ENCODE measurements at places on chromosomes 13 and 19. TPM values are rescaled to one million over a fixed set of nuclear protein-coding genes. Genes with fewer than 3 reads are reported as not detected.

GRCh38 chr19:39296055-39296645 is at the start of gene IFNL1:
IFNL1 (plus strand) TSS chr19:39296407; CDS start chr19:39296422, 15 bp downstream.
- no peak for DNase-seq

GRCh38 chr19:7007859-7008258 is 13.4 kb downstream of the MBD3L2B start:
- DNase-seq: no peak

Gene UNC13A
- 0.25 TPM for total RNA-seq

DNA sequence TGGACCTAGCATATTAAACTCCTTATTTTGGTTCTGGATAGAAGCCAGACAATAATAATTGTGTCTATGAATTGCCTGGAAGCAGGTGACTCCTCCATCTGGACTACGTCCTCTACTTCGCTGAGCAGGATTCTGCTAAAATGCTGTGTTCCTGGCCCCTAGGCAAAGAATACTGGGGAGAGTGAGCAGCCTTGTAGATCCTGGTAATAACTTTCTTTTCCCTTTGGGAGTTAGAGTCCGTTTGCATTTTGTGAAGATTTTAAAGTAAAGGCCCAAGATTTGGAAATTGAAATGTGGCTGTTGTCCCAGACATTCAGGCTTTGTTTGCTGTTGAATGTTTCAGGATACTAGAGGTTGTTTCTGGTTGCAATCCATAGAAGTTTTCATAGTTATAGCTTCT is 511.9 kb upstream of the KLF12 start:
- DNase-seq: no peak

DNA sequence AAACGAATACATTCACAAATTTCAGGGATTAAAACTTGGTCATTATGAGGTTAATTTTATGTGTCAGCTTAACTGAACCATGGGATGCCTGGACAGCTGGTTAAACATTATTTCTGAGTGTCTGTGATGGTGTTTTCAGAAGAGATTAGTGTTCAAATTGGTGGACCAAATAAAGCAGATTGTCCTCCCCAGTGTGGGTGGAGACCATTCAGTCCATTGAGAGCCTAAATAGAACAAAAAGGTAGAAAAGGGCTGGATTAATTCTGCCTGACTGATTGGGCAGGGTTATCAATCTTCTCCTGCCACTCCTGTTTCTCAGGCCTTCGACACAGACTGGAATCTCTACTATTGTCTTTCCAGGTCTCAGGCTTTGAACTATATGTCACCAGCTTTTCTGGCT is 203.8 kb upstream of the SLITRK6 start:
- no peak for DNase-seq

DNA sequence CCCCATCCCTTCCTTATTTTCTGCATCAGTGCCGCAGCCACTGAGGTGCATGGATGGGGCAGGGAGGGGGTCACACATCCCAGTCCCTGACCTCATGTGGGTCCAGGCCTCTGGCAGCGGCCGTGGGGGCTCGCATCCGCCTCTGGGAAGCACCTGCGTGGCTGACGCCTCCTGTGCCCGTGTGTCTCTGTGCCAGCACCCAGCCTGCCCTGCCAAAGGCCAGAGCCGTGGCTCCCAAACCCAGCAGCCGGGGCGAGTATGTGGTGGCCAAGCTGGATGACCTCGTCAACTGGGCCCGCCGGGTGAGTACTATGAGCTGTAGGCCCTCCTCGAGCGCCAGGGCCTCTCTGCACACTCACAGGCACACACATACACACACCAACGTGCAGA is 4.9 kb downstream of the NDUFS7 start:
- no peak for DNase-seq

GRCh38 chr19:45994456-45994997 is 740 bp upstream of the CCDC61 start:
- no peak for DNase-seq

- no peak for DNase-seq
Measured at GRCh38 chr13:97125810-97126738, 96.1 kb upstream of the MBNL2 start.

GRCh38 chr19:8127311-8127710 is 22.1 kb downstream of the FBN3 start:
- DNase-seq: no peak

- DNase-seq: no peak
Measured at GRCh38 chr13:99827011-99827772, 144.4 kb downstream of the ZIC5 start.

Gene ZNF534
- not detected for total RNA-seq

GRCh38 chr19:7326105-7326877 is 22.4 kb upstream of the ARHGEF18 start:
- no peak for DNase-seq

- DNase-seq: no peak
Measured at GRCh38 chr19:5676772-5677105, 3.6 kb downstream of the MICOS13 start.

DNA sequence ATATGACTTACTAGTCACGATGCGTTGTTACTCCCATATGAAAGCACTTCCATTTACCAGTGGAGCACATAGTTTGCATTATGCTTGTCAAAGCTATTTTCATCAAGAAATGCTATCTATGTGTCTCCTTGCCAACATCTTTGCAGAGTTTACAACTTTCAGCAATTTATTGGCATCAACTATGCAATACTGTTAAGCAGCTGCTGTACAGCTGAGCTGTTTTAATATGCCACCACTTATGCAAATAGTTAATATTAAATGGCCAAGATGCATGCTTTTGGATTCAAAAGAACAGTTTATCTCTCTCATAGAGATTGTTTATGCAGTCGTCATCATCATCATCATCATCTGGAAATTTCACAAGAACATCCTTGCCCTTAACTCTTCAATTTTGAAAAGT is 67.9 kb upstream of the KLF5 start:
- no peak for DNase-seq

Gene TEAD2
- not detected for total RNA-seq

Gene KLK15
- not detected for total RNA-seq

Gene MTMR6
- total RNA-seq: 17.5 TPM

GRCh38 chr13:77184455-77184854 is 142.4 kb downstream of the MYCBP2 start:
- DNase-seq: no peak

DNA sequence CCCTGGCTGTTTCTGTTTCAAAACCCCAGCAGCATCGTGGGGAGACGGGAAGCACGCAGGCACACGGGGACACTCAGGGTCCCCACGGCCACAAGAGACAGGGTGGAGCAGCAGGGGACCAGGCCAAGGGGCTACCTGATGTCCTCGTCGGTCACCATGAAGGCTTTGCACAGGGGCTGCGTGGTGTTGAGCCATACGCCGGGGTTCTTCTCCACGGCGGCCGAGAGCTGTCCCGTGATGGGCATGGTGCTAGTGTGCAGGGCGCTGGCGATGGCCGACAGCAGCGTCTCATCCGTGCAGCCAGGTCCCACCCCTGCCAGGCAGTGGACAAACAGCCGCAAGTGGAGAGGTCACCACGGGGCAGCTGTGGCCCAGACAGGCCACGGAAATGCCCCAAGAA is 11.7 kb downstream of the MBD3 start:
- no peak for DNase-seq

- no peak for DNase-seq
Measured at GRCh38 chr19:55633861-55634260, 6.9 kb upstream of the ZNF580 start.

Gene SPRED3
- 2.6 TPM for total RNA-seq

Gene CNFN
- total RNA-seq: not detected

GRCh38 chr19:2549701-2550191 is 73.8 kb downstream of the GADD45B start:
- no peak for DNase-seq

Gene C19orf81
- total RNA-seq: 0.75 TPM

- peak; percentile 82 for DNase-seq
Measured at GRCh38 chr19:47518139-47518538, 3.3 kb upstream of the NAPA start.

GRCh38 chr13:31320946-31321345 is 121.2 kb downstream of the B3GLCT start:
- DNase-seq: no peak

- no peak for DNase-seq
Measured at GRCh38 chr19:51971624-51972023, 15.0 kb downstream of the ZNF350 start.

GRCh38 chr13:44132710-44133109 is 240.9 kb upstream of the SERP2 start:
- no peak for DNase-seq

Gene CPB2
- not detected for total RNA-seq

Gene IGLON5
- total RNA-seq: 0.11 TPM

DNA sequence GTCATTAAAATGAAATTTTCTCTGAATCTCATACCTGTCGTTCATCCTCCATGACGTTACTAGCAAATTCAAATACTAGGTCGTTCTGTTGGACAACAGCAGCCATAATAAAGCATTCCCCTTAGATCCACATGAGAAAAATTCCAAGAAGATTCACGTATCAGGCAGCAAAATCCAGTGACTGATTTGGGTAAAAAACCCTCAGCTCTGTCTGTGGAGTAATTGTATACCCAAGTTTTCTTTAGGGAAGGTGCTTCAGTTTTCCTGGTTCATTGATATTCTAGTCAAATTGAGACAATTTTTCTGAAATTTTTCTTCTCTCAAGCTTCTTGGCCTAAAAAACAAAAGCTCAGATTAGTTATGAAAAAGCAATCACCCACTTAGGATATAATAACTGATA is 37.2 kb downstream of the ELF1 start:
- DNase-seq: no peak

DNA sequence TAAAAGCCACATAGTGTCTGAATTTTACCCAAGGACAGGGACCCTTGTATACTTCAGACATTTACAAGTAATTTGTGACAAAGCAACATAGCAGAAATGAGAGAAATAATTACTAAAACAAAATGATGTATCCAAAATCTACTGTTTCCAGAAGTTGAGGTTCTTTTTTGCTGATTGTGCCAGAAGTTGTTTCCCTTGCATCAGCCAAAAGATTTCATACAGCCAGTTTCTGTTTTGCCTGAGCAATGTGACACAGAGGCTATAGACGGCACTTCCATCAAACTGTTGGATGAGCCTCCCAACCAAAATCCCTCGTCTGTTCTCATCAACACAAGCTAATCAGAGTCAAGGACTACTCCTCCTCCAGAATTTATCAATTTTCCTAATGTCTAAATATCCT is 913.2 kb upstream of the GPC6 start:
- no peak for DNase-seq

Gene LAMP1
- 96.5 TPM for total RNA-seq

Gene IGSF23
- total RNA-seq: not detected

GRCh38 chr19:41328157-41328841 is 18.3 kb downstream of the CCDC97 start:
- DNase-seq: peak; percentile 56

Gene TEKTIP1
- total RNA-seq: 11.4 TPM

All from activated naive CD8-positive, alpha-beta T cell treated with anti-CD3 and anti-CD28 coated beads, Interleukin-2, amount 10 ng/mL, durations not matched to agents 7 days and 5 days (primary cell).